ENCODE measurements at places on chromosomes 4 and X.

DNA sequence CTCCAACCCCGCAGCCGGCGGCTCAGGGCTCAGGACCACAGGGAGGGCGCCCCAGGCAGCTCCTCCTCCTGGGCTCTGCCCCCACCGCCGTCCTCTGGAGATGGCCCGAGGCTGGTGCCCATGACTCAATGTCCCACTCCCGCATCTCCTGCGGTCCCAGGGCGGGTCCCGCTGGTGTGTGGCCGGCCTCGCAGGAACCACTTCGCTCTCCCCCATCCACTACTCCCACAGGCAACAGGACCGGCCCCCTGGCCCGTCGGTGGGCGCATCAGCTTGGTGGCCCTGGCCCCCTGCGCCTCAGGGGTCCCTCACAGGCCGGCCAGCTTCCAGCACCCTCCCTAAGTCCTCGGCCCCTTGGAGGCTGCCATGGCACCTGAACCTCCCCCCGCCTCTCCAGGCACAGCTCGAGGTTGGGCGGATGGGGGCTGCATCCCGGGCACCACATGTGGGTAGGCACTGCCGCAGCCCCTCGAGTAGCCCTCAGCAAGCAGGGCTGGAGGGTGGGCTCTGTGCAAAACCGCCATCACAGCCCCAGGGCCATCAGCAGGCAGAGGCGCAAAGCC is 22.8 kb upstream of the SPON2 start:
- DNase-seq = no peak

DNA sequence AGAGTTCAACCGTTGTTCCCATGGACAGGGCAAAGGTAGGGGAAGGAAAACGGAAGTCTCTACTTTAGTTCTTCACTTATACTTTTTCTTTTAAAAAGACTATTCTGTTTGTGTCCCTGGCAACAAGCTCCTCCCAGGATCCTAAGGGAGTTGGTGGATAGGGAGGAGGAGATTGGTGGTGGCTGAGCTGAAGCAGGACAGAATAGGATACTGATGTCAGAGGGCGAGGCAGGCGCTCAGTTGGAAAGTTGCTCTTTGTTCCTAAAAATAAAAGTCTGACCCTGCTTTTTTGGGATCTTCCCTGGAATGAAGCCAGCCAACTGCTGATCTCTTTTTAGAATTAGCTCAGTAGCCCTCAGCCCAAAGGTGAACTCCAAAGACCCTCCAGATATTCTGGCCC is 104.7 kb downstream of the MGST2 start:
- DNase-seq = no peak

GRCh38 chrX:78945186-78945912 is at the start of gene P2RY10:
Gene P2RY10, plus strand, starts transcription at chrX:78945391. Its CDS starts 15,130 bp downstream, at chrX:78960521.
- no peak for DNase-seq

DNA sequence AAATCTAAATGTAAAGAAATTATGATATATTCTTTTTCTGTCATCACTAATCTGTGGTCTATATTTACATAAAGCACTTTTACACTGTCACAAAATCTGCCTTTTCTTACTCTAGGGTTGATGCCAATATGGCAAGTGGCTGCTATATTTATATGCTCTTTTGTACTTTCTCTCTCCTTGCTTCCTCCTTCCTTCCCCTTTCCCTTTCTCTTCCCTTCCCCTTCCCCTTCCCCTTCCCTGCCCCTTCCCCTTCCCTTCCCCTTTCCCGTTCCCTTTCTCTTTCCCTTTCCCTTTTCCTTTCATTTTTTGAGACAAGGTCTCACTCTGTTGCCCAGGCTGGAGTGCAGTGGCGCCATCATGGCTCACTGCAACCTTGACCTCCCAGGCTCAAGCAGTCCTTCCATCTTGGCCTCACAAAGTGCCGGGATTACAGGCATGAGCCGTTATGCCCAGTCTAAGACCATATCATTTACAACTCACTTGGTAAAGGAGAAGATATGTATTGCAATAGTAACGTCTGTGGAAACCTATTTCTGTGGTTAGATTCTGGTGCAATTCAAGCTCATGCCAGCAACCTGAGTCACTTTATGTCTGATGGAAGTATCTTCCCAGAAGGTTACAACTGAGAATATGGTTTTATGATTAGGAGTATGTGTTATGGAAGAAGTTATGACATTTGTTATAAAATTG is 13.9 kb upstream of the PLAC8 start:
- DNase-seq = no peak

GRCh38 chr4:123449362-123449761 is 52.8 kb downstream of the SPRY1 start:
- DNase-seq = no peak

DNA sequence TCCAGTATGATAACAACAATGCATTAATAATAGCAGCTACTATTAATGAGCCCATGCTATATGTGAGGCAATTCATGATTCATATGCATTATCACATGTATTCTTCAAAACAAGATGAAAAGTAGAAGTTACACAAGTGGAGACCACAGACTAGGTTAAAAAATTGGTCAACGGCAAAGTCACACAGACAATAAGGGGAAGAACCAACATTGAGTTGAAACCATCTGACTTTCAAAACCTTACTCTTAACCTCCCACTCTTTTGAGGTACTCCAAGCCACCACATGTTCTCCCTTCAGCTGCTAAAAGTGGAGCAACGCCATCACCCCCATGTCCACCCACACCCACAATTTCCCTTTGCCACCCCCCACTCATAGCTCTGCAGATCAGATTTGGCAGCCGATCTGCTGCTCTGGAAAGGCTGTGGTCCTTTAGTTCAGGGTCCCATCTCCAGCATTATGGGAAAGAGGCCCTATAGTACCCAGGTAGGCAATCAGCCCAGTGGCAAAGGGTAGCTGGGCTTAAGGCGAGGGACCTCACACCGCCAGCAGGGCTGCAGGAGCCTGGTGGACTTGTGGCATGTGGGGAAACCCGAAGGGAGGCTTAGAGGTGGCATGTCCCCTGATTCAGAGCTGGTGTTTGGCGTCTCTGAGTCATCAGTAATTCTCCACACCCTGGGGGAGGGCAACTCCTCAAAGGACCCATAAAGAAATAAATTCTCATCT is 33.5 kb upstream of the CYBB start:
- no peak for DNase-seq
